MG63 (cell line): ENCODE measurements at places on chromosomes 7 and 10.

DNA sequence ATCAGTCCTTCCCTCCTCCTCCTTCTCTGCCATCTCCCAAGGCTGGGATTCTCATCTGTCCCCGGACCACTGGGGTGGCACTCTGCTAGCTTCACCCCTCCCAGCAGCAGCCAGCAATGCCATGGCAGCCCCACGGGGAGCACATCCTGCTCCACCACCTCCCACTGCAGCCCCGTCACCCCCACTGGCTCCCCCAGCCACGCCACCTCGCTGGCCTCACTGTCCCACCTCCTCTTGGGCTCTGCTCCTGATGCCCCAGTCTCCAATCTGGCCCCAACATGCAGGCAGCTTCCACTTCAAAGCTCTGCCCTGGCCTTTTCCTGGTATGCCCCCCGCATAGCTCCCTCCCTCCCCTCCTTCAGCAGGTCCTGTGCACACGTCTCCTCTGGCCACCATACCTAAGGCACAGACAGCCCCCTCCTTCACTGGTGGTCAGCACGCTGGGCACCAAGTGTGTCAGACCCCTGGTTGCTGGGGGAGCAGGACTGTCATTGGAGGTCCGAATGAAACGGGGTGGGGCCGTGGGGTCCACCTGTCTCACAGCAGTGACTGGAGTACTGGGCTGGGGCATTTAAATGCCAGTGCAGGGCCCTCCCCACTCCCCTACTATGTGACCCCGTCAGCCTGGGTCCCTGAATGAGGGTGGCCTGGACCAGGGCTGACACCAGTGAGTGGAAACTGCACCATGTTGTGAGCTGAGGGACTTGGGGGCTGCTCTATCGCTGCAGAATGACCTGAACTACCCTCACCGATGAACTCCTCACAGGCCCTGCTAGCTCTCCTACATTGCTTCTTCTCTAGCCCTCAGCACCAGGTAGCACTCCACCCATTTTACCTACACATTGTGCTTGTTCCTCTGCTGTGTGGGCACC lies 38.7 kb downstream of the RASGEF1A start:
- no peak for DNase-seq

DNA sequence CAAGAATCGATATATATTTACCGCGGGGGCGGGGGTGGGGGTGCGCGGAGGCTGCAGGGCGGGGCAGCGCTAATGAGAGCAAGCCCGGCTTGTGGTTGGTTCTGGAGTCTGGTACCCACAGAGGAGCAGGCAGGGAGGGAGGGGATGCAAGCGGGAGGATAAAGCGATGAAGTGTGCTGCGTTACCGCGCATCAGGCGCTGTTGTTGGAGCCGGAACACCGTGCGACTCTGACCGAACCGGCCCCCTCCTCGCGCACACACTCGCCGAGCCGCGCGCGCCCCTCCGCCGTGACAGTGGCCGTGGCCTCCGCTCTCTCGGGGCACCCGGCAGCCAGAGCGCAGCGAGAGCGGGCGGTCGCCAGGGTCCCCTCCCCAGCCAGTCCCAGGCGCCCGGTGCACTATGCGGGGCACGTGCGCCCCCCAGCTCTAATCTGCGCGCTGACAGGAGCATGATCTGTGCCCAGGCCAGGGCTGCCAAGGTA lies at the start of gene HECW1:
HECW1 (plus strand) TSS at position 189 of the 482 bp plus-strand sequence. CDS start 131,259 bp downstream, outside the sequence.
- peak; percentile 8 for DNase-seq

GRCh38 chr7:114310345-114311110 lies 104.1 kb upstream of the FOXP2 start:
- no peak for DNase-seq

GRCh38 chr10:68876246-68877138 lies 24.6 kb upstream of the DDX50 start:
- no peak for DNase-seq

DNA sequence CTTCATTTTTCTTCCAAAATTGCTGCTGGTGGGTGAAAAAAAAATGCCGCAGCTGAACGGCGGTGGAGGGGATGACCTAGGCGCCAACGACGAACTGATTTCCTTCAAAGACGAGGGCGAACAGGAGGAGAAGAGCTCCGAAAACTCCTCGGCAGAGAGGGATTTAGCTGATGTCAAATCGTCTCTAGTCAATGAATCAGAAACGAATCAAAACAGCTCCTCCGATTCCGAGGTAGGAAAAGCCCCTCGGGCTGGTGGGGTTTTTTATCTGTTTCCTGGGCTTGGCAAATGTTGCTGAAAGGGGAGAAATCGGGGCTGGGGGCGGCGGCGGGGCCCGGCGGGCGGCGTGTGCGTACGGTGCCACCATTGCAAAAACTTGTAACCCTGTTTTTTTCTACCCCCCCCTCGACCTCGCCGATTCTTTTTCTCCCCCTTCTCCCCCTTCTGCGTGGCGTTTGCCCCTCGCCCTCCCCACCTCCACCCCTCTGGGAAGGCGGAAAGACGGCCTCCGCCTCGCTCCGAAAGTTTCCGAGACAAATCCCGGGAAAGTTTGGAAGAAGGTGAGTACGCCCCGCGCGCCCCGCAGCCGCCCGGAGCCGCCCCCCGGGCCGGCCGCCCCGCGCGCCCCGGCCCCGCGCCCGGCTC lies 789 bp downstream of the TCF7L2 start:
- peak; percentile 33 for DNase-seq

DNA sequence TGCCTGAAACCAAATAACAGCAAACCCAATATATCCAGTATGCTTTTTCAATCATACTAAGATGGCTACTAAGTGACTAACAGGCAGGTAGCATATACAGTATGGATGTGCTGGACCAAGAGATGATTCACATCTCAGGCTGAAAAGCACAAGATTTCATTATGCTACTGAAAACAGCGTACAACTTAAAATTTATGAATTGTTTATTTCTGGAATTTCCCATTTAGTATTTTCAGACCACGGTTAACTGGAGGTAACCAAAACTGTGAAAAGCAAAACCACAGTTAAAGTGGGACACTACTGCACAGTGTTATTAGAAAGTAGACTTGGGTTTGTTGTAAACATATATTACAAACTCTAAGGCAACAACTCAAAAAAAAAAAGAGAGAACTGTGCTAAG lies 91.5 kb downstream of the KMT2C start:
- no peak for DNase-seq

DNA sequence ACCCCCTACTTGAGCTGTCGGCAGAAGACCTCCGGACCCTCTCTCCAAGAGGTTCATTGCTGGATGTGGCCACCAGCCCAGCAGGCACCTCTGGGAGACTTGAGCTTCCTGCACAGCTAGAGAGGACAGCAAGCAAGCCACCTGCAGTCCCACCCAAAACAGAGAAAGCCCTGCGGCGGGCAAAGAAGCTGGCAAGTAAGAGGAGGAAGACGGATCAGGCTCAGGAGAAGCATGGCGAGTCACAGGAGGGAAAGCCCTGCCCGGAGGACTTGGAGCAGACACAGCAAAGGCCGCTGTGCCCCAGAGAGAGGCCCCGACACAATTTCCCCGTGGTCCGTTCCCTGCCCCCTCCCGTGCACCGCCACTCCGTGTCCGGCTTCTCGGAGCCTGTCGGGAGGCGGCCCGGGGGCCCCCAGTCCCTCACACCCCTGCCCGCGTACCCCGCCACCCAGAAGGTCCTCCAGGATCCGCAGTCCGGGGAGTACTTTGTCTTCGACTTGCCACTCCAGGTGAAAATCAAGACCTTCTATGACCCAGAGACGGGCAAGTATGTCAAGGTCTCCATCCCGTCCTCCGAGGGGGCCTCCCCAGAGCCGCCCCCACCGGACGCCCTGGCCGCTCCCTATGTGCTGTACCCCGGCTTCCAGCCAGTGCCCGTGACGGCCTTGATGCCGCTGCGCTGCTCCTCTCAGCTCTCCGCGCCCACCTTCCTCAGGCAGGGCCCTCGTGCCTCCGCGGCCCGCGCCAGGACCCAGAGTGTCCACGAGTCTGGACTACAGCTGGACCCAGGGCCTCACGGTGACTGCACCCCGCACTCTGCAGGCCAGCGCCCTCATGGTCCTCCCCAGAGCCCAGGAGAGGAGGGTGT lies 27.2 kb downstream of the C10orf71 start:
- DNase-seq: no peak

DNA sequence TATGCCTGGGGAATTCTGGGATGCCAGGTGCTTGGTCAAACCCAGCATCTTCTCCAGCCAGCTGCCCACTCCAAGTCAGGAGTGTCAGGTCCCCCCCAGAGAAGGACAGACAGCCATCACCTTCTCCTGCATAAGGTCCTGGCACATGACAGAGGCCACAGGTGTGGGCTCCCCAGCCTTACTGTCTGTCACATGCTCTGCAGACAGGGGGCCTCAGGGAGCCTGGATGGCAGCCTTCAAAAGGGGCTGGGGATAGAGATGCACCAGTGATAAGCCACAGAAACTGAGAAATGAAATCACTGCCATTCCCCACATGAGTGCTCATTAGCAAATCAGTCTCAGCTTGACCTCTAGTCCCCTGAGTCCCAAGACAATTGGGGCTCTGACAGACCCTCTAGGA lies 72.9 kb downstream of the PLXNA4 start:
- DNase-seq: no peak

- DNase-seq: peak; percentile 74
Measured at GRCh38 chr10:119341459-119342301, 134.3 kb downstream of the GRK5 start.

DNA sequence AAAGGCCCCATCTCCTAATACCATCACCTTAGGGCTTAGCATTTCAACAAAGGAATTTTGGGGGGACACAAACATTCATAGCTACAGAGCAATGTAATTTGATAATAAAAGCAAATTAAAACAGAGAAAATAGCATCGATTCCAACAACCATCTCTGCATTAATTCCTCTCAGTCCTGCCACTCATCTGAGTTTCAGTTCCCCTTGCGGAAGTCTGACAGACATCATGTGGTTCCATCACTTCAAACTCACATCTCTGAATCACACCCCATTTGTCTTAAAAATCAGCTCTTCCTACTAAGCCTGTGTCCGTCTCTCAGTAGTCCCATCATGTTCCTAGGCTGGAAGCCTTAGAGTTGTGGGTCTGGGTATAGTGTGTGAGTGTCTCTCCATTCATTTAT lies 3.6 kb downstream of the ADCK2 start:
- no peak for DNase-seq

DNA sequence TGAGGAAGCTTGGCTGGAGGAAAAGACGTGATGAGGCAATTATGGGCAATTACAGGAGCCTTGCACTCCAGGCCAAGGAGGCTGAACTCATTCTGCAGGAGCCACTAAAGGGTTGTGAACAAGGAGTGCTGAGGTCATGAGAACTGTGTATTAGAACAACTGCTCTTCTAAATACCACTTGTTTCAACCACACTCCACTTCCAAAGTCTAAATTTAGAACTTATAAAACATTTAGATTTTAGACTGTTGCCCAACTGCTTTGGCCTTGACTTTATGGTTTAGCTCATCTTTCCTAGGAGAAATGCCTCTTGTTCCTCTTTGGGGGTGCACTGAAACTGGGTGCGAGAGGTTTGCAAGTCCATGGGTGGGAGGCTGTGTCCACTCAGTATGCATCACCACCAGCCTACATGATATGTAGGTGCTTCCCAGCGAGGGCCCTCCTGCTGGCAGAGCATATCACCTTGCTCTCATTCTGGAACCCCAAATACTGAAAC lies 199.7 kb upstream of the AOAH start:
- no peak for DNase-seq

DNA sequence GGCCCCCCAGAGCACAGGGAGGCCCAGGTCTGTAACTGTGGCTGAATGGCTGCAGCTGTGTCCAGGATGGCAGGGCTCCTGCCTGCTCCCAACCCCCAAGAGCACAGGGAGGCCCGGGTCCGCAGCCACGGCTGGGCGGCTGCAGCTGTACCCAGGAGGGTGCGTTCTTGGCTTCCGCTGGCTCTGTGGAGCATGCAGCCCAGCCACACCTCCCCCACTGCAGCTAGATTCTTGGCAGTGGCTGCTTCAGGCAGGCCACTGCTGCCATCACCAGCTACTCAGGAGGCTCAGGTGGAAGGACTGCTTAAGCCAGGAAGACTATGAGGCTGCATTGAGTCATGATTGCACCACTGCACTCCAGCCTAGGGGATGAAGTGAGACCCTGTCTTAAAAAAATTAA lies 27.9 kb downstream of the C7orf25 start:
- no peak for DNase-seq

DNA sequence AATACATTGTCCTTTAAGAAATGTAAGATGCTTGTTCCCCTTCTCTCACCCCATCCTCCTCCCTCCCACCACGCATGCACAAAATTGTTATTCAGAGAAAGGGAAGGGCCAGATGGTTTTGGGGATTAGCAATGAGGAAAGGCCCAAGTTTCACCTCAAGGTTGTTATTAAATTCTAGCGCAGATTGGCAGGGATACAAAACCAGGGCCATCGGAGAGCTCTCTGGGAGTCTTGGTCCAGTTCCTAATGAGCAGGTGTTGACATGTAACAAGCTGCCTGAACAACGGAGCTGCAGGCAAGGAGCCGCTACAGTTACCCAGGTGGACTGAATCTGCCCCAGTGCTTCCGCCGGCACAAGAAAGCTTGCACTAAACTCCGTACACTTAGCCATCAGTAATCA lies 9.7 kb upstream of the ANK3 start:
- no peak for DNase-seq

DNA sequence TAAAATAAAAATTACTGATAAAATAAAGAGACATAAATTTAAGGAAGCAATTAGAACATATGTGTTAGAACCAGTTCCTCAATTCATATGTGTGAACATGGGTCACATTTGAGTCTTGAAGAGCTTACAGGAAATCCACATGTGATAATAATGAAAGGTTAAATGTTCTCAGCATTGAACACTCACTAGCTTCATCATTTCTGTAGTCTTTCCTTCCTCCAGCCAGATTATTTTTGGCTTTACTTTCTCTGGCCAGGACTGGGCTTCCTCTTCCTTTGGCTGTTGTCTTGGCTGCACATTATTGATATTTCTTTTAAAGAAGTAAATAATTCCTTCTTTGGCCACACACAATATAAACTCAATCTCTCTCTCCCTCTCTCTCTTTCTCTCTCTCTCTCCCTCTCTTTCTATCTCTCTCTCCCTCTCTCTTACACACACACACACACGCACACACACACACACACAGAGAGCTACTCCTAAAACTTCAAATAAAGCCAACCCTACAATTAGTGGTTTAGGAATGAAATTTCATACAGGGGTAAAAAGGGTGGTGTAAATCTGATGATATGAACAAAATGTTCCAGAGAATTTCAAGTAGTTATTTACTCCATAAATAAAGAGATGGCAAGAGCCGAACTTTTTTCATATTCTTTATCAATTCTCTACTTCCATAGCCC lies 171.2 kb downstream of the REEP3 start:
- DNase-seq: no peak

DNA sequence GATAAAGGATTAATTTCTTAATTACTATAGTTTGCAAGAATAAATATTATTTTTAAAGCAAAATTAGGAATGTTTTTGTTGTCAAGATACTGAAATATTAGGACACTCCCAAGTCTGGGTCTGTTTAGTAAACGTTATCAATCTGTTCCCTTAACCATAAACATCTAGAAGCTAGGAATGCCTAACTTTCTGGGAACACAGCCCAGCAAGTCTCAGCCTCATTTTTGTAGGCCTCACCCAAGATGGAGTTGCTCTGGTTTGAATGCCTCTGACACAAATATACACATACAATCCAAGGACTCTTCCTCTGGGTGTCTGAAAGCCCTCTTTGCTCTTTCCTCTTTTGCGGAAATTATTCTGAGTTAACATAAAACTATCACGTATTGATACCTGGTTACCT lies 487.4 kb upstream of the CELF2 start:
- DNase-seq: no peak

- no peak for DNase-seq
Measured at GRCh38 chr7:151877911-151878835, 1.3 kb upstream of the PRKAG2 start.
